Inflammatory macrophage (primary cell): ENCODE measurements at places on chromosomes 12 and 14.

- DNase-seq: peak; percentile 64
Observed at GRCh38 chr14:67815573-67816225, 691 bp downstream of the ZFYVE26 start.

GRCh38 chr14:101075801-101076413 is 172.4 kb upstream of the RTL1 start:
- DNase-seq: no peak

GRCh38 chr14:100668352-100668751 is 58.3 kb upstream of the DLK1 start:
- no peak for DNase-seq

- no peak for DNase-seq
Observed at GRCh38 chr14:64186231-64187129, 107.7 kb downstream of the ESR2 start.

DNA sequence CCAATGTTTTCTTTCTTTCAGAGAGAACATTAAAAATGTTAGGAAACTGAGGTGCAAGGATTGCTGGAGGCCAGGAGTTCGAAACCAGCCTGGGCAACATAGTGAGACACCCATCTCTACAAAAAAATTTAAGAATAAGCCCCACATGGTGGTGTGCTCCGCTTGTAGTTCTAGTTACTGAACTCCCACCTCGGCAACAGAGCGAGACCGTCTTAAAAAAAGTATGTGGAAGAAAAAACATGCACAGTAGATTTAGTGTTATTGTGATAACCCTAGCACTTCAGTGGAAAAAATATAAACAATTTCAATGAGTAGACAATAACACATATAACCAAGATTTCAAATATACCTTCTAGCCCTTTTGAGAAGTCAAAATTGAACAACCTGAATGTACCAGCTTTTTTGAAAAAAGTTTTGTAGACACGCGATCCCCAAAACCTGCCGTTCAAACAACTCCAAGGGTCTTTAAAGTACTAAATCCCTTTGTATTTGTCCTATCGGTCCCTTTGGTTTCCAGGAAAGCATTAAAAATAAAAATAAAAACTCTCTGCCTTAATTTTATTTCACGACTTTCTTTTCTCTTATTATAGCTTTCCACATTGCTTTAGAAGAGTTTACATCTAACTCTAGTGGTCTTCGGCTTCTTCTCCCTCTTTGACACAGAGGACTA is 1.0 kb upstream of the ANO6 start:
- DNase-seq: no peak

DNA sequence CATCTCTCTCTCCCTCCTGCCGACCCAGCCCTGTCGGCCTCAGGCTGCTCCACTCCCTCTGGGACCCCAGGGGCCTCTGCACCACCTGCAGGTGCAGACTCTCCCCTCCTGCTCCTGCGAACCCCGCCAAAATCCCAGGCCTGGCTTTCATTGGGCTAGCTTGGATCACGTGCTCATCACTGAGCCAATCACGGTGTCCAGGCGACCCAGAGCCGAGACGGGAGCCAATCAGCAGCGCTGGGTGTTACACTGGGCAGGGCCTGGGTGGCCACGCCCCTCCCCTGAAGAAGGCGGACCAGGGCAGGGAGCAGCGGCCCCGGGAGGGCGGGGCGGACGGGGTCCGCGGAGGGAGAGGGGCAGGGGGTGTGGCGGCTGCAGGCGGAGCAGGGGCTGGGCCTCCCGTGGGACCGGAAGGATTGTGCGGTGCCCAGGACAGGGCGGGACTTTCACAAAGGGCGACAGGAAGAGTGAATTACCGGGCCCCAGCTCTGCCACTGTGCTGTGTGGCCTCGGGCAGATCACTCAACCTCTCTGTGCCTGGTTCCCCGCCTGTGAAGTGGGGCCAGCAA is 66.6 kb upstream of the FBRSL1 start:
- DNase-seq: no peak

DNA sequence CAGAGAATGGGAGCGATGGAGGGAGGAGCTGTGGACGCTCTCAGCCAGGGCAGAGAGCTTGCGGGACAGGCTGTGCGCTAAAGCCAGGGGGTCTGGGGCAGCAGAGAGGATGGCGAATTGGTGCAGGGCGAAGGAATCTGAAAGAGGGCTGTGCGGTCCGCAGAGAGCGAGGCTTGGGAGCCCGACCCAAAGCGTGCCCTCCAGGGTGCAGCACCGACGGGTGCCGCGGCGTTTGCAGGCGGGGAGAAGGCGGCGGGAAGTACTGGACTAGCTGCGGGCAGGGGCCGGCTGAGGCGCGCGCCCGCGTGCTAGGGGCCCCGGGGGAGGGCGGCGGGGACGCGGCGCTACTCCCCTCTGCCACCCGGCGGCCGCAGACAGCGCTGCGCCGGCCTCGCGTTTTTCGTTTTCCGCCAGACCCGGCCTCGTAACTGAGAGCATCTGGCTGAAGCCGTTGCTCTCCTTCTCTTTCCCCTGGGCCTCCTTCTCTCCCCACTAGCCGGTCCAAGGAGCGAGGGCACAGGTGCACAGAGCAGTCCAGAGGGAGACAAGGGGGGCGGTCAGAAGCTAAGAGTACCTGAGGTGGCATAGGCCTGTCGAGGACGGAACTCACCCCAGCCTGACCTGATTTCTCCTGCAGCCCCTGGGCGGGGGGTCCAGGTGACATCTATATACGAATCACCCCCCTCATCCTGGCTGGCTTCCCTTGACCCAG is 24.9 kb downstream of the SLC6A12 start:
- DNase-seq: peak; percentile 73

- DNase-seq: no peak
Observed at GRCh38 chr14:99235582-99236320, 36.2 kb downstream of the BCL11B start.

- DNase-seq: no peak
Observed at GRCh38 chr12:113396200-113396599, 7.5 kb downstream of the SDS start.

- no peak for DNase-seq
Observed at GRCh38 chr12:80443974-80444666, at the start of gene PTPRQ. Gene PTPRQ, plus strand, starts transcription at chr12:80444235. Its CDS starts 111 bp downstream, at chr12:80444346.

GRCh38 chr12:65277994-65278575 is 398 bp upstream of the MSRB3 start:
- DNase-seq: no peak

- peak; percentile 78 for DNase-seq
Observed at GRCh38 chr14:102323102-102323501, 3.6 kb downstream of the ZNF839 start.

DNA sequence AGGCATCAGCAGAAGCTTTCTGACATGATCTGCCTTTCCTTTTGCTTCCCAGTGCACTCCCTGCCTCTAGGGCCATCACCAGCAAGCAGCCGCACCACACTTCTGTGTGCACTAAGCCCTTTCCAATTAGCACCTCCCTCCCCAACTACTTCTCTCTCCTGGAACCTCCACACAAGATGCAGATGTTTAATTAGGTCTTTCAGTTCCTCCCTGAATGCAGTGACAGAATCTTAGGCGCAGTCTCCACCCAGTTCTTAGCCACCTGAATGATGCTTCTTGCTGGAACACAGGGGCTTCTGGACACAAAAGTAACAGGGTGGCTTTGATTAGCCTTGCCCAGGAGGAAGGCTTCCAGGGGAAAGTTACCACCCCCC is 32.9 kb downstream of the NIN start:
- DNase-seq: no peak

GRCh38 chr14:26394150-26394810 is 203.6 kb downstream of the NOVA1 start:
- DNase-seq: no peak

DNA sequence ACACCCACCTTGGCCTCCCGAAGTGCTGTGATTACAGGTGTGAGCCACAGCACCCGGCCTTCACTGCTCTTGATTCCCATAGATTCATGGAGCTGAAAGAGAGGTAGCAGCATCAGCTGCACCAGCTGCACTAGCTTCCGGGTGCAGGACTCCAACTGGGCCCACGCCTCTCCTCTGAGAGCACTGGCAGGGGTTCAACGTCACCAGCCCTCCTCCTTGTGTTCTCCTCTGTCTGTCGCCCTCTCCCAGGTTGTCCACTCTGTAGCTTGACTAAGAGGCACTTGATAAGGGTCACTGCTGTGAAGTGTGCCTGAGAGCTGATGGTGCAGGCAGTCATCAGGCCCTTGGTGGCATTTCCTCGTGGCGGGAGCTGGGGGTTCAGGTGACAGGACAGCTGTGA is 28.3 kb downstream of the MLXIP start:
- DNase-seq: no peak

- DNase-seq: peak; percentile 44
Observed at GRCh38 chr14:32205984-32206383, 2.9 kb upstream of the RNU6-8 start.

DNA sequence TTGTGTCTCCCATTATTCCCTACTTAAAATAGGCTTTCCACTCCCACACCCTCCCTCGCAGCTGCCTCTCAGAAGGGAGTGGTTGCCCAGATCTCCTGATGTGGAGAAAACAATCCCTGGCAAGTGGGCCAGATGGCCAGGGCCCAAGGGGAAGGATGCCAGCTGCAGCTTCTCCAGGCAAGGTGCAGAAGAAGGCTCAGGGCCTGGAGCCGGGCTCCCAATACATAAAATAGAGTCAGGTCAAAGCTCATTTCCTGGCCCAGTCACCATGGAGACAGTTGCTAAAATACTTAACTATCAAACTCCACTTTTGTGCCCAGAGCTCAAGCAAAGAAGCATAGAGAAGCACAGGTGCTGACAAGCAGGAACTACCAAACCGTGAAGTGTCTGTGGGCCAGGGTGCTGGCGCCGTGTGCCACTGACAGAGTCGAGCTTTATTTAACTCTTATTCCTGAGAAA is 45.7 kb upstream of the ITPR2 start:
- DNase-seq: no peak

- DNase-seq: no peak
Observed at GRCh38 chr12:12954356-12954755, 2.4 kb upstream of the GPRC5D start.

GRCh38 chr12:117228239-117228638 is 38.0 kb upstream of the FBXO21 start:
- no peak for DNase-seq

GRCh38 chr12:132365226-132365625 is 35.8 kb upstream of the GALNT9 start:
- no peak for DNase-seq

GRCh38 chr12:122100568-122100967 is 22.0 kb downstream of the MLXIP start:
- DNase-seq: no peak

- DNase-seq: peak; percentile 44
Observed at GRCh38 chr14:70714055-70714550, 72.4 kb downstream of the TTC9 start.
